ENCODE measurements at places on chromosomes 3 and 15.

DNA sequence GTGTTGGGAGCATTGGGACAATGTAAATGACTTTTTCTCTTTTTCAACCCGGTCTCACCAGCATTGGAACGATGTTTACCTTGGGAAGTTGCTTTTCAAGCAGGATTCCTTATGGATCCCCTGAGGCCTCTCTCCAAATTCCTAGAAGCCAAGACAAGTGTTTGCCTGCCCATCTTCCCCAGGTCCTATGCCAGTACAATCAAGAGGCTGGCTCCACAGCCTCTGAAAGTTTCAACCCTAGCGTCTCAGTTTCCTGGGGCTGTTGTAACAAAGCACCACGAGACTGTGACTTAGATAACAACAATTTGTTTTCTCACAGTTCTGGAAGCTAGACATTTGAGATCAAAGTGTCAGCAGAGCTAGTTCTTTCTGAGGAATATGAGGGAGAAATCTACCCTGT is 347.2 kb upstream of the UMPS start:
- DNase-seq = no peak

DNA sequence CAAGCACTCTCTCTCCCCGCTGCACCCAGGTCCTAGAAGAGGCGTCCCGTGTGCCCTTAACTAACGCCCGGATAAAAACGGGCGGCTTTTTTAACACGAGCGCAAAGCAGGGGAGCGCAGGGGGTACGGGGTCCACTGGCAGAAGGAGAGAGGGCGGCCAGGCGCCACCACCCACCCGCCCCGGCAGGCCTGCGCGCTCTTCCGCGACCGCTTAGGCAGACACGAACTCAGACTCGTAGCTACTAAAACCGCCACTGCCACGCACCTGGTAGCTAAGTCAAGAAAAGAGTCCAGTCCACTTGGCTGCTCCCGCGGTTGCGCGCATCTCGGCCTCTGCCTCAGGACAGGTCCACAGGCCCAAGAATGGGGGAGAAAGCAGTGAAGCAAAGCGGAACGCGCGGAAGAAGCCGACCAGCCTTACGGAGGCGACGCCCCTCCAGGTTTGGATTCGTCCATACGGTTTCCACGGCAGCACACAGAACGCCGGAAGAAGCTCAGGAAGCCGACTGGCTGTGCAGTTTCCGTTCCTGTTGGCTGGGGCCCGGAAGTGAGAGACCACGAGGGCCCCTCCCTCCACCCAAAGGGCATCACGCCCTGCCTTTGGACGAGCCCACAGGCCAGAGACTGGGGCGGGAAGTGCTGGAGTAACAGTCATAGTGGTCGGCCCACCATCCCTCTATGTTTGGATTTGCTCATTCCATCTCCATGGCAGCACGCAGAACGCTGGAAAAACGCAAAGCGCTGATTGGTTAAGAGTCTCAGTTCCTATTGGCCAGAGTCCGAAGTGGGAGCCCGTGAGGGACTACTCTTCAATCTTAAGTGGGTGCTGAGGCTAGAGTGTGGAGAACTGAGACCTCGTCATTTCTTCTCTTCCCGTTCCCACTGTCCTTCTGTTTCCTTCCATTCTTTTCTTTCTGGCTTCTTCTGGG is at the start of gene ULK4:
ULK4 (minus strand) TSS at position 353 of the 929 bp plus-strand sequence. CDS start 7,344 bp downstream, outside the sequence.
- peak; percentile 90 for DNase-seq

GRCh38 chr3:60017631-60018030 is 967.8 kb upstream of the CFAP20DC start:
- DNase-seq = no peak

GRCh38 chr3:12831301-12831866 is 10.0 kb downstream of the RPL32 start:
- DNase-seq = no peak

- no peak for DNase-seq
Observed at GRCh38 chr3:109109574-109109973, 8.4 kb downstream of the MORC1 start.

- no peak for DNase-seq
Observed at GRCh38 chr3:12005951-12006625, 1.9 kb downstream of the SYN2 start.

DNA sequence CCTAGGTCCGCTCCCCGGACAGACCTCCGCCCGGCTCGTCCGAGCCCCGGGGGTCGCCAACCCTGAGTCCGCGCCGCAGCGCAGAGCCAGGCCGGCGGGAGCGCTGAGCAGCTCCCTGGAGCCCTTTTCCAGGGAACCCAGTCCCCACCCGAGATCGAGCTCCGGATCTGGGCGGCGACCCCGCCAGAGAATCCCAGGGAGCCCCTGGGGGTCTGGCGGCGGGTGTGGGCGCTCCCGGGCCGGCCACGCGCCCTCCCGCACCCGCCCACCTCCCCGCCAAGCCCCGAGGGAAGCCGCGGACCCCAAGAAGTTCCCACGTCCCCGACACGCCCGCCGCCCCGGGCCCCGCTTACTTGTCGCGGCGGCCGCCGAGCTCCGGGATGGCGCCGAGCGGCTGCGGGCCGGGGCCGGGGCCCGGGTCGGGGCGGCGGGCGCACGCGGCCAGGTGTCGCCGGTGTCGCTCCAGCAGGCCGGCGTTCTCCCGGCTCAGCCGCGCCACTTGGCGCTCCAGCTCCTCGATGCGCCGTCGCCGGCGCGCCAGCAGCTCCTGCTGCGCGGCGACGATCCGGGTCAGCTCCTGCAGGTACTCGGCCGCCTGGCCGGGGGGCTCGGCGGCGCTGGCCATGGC is 137.7 kb downstream of the NUP210 start:
- DNase-seq = peak; percentile 36

GRCh38 chr15:73352082-73352481 is 16.7 kb downstream of the HCN4 start:
- no peak for DNase-seq

- DNase-seq = no peak
Observed at GRCh38 chr3:102194760-102195159, 240.1 kb upstream of the ZPLD1 start.

GRCh38 chr3:125190786-125191185 is 21.8 kb downstream of the SLC12A8 start:
- no peak for DNase-seq

DNA sequence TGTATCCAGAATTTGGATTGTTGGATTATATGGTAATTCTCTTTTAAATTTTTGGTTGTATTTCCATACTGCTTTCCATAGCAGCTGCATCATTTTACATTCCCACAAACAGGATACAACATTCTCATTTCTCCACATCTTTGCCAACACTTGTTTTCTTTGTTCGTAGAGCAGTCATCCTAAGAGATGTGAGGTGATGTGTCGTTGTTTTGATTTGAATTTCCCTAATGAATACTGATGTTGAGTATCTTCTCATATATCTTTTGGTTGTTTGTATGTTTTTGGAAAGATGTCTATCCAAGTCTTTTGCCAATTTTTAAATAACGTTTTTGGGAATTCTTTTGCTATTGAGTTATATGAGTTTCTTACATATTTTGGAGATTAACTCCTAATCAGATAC is 93.6 kb downstream of the GMNC start:
- DNase-seq = no peak

DNA sequence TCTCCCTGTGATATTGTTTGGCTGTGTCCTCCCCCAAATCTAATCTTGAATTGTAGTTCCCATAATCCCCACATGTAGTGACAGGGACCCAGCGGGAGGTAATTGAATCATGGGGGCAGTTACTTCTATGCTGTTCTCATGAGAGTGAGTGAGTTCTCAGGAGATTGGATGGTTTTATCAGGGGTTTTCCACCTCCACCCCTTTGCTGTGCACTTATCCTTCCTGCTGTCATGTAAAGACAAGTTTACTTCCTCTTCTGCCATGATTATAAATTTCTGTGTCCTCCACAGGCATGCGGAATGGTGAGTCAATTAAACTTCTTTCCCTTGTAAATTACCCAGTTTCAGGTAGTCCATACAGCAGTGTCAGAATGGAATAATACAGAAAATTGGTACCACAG is 24.7 kb downstream of the TUSC7 start:
- DNase-seq = no peak

- no peak for DNase-seq
Observed at GRCh38 chr15:32688151-32688639, 29.6 kb upstream of the GREM1 start.

Data from activated T-cell treated with anti-CD3 and anti-CD28 coated beads, Interleukin-2, amount 50 U/mL, for 1 hour (primary cell).